ENCODE measurements at places on chromosomes 13 and 19.

- DNase-seq = no peak
Observed at GRCh38 chr13:50127726-50128291, 112.6 kb downstream of the KCNRG start.

- DNase-seq = peak; percentile 2
Observed at GRCh38 chr13:31045286-31046081, 113.0 kb downstream of the TEX26 start.

GRCh38 chr13:50651922-50652321, 191.6 kb downstream of the DLEU7 start:
- no peak for DNase-seq

DNA sequence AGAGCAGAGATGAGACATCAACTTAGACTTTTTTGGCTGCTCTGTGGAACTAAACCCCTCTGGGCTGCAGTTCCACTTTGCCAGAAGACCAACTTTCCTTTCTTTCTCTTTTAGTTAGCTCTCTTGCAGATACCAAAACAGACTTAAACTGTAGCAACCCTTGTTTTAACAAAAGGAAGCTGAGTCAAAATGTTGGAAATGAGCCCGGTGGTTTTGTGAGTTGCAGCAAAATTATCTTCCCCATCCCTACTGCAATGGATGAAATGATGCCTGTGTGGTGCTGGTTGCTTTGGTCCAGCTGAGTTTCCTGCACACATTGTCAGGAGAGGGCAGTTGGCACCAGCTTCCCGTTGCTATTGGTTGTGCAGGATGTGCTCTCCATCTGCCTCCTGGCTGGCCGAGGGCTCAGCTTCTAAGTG, 115.3 kb downstream of the LRCH1 start:
- DNase-seq = no peak

DNA sequence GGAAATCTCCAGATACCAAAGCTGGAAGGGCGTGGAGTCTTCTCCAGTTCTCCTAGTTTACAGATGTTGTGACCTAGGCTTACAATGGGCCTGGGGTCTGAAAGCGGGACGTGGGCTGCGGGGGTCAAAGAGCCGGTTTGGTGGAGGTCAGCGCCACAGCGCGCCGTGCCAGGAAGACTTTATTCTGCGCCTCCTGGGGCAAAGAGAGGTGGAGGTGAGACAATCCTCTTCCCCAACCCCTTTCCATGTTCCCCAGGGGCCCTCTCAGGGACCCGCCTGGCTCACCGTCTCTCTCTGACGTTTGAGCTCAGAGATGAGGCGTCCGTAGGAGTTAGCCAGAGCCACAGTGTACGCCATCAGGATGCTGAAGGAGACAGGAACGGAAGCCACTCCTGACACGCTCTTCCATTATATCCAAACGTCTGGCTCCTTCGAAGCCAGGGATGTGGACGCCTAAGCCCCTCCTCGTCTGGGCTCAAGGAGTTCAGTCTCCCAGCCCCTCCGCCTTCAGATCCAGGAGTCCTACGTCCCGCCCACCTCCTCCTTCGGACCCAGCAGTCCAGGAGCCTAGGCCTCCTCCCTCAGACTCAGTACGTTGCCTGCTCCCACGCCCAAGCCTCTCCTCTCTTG, 776 bp upstream of the LENG1 start:
- peak; percentile 51 for DNase-seq

GRCh38 chr13:29855784-29856183, 5.4 kb upstream of the UBL3 start:
- DNase-seq = no peak

DNA sequence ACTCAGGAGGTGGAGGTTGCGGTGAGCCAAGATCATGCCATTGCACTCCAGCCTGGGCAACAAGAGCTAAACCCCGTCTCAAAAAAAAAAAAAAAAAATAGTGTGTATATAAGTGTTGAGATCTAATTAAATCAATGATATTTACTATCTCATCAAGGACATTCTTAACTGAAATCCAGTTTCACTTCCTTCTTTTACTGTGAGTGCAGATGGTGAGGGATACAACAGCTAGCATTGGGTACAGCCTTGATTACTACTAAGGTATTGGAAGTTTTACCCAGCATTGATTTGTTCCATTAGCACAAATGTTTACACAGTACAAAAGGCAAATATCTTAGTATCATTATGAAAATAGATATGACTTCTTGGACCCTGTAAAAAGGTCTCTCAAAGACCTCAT, 546.6 kb downstream of the KCTD12 start:
- no peak for DNase-seq

GRCh38 chr19:46704379-46705076, 12.4 kb downstream of the PRKD2 start:
- DNase-seq = peak; percentile 58

GRCh38 chr13:94309576-94309975, 169.9 kb downstream of the DCT start:
- no peak for DNase-seq

GRCh38 chr13:43428545-43429296, 358.1 kb downstream of the ENOX1 start:
- DNase-seq = no peak

GRCh38 chr13:78105656-78106055, 187.0 kb upstream of the EDNRB start:
- DNase-seq = no peak

DNA sequence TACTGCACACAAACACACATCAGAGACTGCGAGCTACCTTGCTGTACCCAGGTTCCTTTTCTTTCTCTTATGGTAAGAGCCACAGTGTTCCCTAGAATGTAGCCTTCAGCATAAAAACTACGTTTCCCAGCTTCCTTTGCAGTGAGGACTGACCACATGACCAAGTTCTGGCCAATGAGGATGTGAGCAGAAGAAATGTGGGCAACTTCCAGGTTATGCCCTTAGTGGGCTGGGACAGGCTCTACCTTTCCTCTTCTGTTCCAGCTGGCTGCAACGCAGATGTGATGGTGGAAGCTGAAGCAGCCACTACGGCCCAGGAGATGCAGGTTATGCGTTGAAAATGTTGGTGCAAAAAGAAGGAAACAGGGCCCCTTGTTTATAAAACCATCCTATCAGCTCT, 27.5 kb downstream of the VRK3 start:
- DNase-seq = no peak

DNA sequence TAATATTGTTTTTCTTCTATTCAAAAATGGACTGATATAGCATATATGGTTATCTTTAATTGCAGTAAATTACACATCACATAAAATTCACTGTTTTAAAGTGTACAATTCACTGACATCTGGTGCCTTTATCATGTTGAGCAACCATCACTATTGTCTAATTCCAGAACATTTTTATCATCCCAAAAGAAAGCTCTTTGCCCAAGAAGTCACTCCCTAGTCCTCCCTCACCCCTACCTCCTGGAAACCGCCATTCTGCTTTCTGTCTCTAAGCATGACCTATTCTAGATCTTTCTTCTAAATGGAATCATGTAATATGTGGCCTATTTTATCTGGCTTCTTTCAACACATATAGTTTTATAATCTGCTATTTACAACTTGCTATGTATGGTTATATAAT, 525.6 kb downstream of the DCT start:
- DNase-seq = no peak

- DNase-seq = no peak
Observed at GRCh38 chr19:41554907-41555306, 21.1 kb upstream of the CEACAM21 start.

- DNase-seq = no peak
Observed at GRCh38 chr13:24212674-24213073, 52.2 kb downstream of the SPATA13 start.

- no peak for DNase-seq
Observed at GRCh38 chr13:113534236-113534860, 43.8 kb upstream of the DCUN1D2 start.

- no peak for DNase-seq
Observed at GRCh38 chr13:112567161-112567862, 20.6 kb downstream of the TUBGCP3 start.

DNA sequence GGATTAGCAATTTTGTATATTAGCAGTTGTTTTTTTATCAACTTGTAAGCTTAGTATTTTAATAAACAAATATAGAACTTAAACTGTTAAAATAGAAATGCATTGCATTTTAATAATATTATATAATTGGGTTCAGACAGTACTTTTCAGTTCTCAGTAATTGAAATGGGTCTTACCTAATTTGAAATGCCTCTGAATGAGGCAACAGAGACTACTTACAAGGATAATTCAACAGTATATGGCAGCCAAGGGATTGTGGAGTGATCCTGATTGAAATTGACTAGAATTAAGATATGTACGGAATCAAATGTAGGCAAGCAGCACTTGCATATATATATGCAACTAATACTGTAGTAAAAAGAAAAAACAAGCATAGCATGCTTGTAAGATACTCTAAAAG, 1503.9 kb upstream of the MIR17HG start:
- DNase-seq = no peak

- no peak for DNase-seq
Observed at GRCh38 chr19:36043952-36044351, 10.1 kb downstream of the THAP8 start.

DNA sequence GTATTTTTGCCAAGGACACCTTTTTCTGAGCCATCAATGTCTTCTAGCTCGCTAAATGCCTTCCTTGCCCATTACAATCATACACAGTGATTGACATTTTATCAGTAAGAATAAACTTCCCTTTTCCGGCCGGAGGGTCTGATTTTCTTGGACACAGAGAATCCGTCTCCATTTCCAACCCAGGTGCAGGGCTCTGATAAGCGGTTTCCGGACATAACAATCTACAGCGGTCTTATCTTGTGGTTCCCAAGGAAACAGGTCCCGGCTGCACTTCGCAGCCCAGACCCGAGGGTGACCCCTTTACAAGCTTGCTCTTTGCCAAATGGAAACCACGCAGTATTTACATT, 5.1 kb upstream of the ZNF77 start:
- DNase-seq = no peak

DNA sequence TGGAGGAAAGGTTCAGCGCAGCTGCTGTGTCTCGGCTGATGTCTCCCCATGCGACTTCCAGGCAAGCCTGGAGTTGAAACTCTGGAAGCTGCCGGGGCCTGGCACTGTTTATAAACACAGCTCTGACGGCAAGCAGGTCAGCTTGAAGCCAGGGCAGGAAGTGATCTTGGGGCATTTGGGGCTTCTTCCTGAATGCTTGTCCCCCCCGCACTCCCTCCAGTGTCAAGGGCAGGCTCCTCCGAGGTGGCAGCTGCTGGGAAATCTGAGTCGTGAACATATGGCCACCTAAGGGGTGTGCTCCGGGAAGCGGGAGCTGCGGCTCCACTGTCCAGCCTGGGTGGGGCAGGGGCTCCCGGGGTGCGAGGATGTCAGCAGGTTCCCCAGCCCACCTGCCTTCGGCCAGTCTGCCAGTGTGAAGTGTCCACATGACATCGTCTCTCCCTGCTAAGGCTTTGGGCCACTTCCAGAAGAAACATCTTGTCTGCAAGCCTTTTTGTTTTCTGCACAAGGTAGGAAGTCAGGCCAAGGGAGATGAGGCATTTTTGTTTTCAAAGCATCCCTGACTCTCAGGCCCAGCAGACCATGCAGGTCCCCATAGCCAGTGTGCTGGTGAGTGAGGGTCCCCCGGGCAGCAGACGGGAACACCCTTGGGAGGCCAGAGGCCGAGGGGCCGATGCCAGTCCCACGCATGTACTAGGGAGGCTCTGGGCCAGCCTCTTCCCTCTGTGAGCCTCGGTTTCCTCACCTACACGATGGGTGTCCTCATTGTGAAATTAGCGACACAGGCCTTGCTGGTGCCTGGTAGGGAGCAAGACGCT, 2.7 kb downstream of the PIAS4 start:
- no peak for DNase-seq

GRCh38 chr13:106786006-106786563, 218.1 kb upstream of the ARGLU1 start:
- DNase-seq = no peak

DNA sequence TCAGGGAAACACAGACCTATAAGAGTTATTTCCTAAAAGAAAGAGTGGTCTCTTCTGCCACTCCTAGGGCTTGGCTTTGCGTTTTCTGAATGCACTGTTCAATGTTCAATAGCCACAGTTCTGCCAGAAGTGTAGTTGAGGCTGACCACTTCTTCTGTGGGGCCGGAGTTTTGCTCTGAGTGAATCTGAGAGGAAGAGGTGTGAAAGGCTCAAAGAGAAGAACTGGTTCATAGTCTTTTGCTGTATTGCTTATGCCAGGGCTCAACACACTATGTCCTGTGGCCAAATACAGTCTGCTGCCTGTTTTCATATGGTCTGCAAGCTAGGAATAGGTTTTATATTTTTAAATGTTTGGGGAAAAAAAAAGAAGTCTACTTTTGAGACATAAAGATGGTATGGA, 128.2 kb downstream of the STOML3 start:
- DNase-seq = no peak

- DNase-seq = no peak
Observed at GRCh38 chr19:39795001-39795400, 16.3 kb downstream of the LEUTX start.

Data from NCI-H1417 (cell line).